ENCODE measurements at places on chromosomes 6 and 20. TPM values are rescaled to one million over a fixed set of nuclear protein-coding genes. Genes with fewer than 3 reads are reported as not detected.

DNA sequence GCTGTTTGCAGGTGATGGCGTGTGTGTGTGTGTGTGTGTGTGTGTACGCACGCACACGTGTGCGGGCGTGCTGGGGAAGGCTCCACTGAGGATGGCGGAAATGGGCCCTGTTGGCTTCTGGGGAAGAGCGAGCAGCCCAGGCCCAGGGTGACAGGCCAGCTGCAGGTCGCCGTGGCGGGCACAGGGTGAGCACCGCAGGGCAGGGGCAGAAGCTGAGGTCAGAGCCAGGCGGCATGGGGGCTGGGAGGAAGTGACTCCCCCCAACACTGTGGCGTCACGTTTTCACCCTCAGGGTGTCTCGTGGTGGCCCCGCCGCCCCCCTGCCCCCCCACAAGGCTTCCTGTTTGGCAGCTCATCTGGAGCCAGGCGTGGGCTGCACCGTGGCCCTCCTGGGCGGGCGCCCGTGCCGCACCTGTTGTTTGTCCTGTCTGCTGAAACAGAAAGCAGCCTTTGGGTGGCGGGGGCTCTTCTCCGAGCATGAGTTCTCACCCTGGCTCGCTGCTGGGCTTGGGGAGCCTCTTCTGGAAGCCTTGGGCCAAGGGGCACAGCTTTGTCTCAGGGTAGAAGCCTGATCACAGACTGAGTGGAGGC is 7.1 kb downstream of the RBM38 start:
- peaks cover 82% of the 10 kb centered on the region for H3K4me1 ChIP-seq
- no peaks in the 10 kb centered on the region for H3K27me3 ChIP-seq
- peak; percentile 59 for DNase-seq
- peak overlapping the region; percentile 13 for H3K4me3 ChIP-seq
- no peaks in the 10 kb centered on the region for H3K36me3 ChIP-seq
- H3K27ac ChIP-seq: peak overlapping the region; percentile 69

GRCh38 chr20:63230800-63231268 is 4.9 kb upstream of the BIRC7 start:
- H3K4me1 ChIP-seq: no peaks in the 10 kb centered on the region
- no peak overlapping the region for H3K27ac ChIP-seq
- no peaks in the 10 kb centered on the region for H3K36me3 ChIP-seq
- no peak overlapping the region for H3K4me3 ChIP-seq
- H3K27me3 ChIP-seq: no peaks in the 10 kb centered on the region

GRCh38 chr6:128725271-128726233 is 157.4 kb upstream of the LAMA2 start:
- no peaks in the 10 kb centered on the region for H3K36me3 ChIP-seq
- H3K27me3 ChIP-seq: no peaks in the 10 kb centered on the region
- no peak for DNase-seq
- H3K4me1 ChIP-seq: no peaks in the 10 kb centered on the region

GRCh38 chr20:23231561-23232218 is 118.9 kb upstream of the NXT1 start:
- peaks cover 6% of the 10 kb centered on the region for H3K4me1 ChIP-seq
- H3K27ac ChIP-seq: no peak overlapping the region
- H3K27me3 ChIP-seq: no peaks in the 10 kb centered on the region
- H3K4me3 ChIP-seq: no peak overlapping the region

- no peaks in the 10 kb centered on the region for H3K27me3 ChIP-seq
- no peak overlapping the region for H3K27ac ChIP-seq
- H3K36me3 ChIP-seq: no peaks in the 10 kb centered on the region
- DNase-seq: no peak
- no peak overlapping the region for H3K4me3 ChIP-seq
These were observed 91.7 kb downstream of the JARID2 start for GRCh38 chr6:15337582-15337981.

GRCh38 chr6:71199736-71200135 is 88.9 kb upstream of the OGFRL1 start:
- no peaks in the 10 kb centered on the region for H3K36me3 ChIP-seq
- no peaks in the 10 kb centered on the region for H3K27me3 ChIP-seq
- no peak for DNase-seq
- H3K27ac ChIP-seq: no peak overlapping the region
- H3K4me3 ChIP-seq: no peak overlapping the region
- H3K4me1 ChIP-seq: no peaks in the 10 kb centered on the region

The PERP gene
- 36.2 TPM for total RNA-seq

- H3K27me3 ChIP-seq: no peaks in the 10 kb centered on the region
- H3K4me1 ChIP-seq: peaks cover 10% of the 10 kb centered on the region
- H3K27ac ChIP-seq: no peak overlapping the region
- H3K4me3 ChIP-seq: no peak overlapping the region
- no peaks in the 10 kb centered on the region for H3K36me3 ChIP-seq
These were observed 114.1 kb upstream of the SGK1 start for GRCh38 chr6:134432036-134432435.

GRCh38 chr6:11909696-11910132 is 102.4 kb upstream of the HIVEP1 start:
- DNase-seq: no peak
- H3K36me3 ChIP-seq: no peaks in the 10 kb centered on the region
- no peaks in the 10 kb centered on the region for H3K27me3 ChIP-seq
- H3K27ac ChIP-seq: no peak overlapping the region

All from upper lobe of left lung (tissue), 6 donors.